SK-N-SH treated with all-trans-retinoic acid at 6 μM for 48 hours (cell line): ENCODE measurements at places on chromosomes 5 and 9.

DNA sequence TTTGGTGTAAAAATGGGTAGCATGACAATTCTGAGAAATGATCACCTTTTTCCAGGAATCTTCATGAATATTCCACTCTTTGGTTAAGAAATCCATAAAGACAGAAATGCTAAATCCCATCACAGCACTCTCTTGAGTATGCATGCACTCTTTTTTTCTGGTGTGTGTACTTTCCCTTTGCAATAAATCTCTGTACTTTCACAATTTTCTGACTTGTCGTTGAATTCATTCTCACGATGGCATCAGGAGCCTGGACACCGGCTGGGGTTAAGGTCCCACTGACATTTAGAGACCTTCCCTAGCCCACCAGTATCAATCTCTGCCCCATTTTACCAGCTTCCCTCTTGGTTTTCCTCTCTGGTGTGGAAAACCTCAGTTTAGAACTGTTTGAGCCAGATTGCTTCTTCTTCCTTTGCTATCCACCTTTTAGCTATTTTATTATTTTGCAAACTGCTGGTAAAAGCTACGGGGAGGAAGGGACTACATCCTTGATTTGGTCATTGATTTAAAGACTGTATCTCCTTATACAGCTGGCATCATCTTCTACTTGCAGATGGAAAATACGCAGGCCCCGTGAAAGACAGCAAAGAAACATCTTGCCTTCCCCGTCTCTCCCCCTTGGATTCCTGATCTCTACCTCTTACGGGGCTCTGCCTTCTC is 59.9 kb upstream of the ZFR start:
- ATAC-seq, result peak; percentile 27

- ATAC-seq, result no peak
Measured at GRCh38 chr5:87282269-87282668, 14.6 kb downstream of the RASA1 start.

DNA sequence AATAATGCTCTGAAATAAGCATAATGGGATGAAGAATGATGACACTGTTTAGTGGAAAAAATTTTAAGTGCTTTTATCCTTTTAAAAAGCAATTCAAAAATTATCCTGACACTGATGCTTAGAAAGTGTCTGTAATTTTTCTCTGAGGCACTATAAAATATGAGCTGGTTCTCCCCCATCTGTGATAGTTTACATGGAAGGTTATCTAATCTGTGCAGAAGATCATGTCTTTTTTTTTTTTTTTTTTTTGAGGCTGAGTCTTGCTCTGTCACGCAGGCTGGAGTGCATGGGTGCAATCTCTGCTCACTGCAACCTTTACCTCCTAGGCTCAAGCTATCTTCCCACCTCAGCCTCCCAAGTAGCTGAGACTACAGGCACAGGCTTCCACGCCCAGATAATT is 15.2 kb upstream of the TAF11L2 start:
- ATAC-seq, result no peak

DNA sequence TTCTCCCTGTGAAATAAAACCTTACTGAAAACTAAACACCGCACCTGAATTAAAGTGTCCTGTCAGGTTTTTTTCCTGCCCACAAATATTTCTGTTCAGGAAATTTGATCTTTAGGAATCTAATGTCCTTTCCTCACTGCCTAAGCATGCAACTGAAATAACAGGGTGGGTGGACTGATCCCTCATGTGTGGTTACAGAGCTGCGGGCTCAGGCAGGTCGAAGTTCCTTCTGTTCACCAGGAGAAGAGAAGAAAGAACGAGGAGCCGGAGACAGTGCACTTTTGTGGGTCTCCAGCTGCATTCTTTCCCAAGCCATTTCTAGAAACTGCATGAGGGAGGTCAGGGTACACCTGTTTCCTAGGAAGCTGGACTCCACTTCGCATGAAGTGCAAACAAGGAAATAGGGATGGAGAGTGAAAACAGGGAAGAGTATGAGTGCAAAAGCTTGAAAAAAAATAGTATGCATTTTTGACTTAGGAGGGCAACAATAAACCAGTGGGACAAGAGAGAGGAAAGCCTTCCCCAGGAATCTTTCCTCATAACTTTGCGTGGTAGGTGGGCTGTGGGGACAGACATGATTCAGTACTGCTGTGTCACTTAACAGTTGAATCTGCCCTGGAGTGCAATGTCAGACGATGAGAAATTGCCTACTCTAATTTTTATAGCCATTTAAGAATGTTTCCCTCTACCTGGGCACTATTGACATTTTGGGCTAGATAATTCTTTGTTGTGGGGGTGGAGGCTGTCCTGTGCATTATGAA is 60.3 kb downstream of the GCNT1 start:
- ATAC-seq, result no peak

DNA sequence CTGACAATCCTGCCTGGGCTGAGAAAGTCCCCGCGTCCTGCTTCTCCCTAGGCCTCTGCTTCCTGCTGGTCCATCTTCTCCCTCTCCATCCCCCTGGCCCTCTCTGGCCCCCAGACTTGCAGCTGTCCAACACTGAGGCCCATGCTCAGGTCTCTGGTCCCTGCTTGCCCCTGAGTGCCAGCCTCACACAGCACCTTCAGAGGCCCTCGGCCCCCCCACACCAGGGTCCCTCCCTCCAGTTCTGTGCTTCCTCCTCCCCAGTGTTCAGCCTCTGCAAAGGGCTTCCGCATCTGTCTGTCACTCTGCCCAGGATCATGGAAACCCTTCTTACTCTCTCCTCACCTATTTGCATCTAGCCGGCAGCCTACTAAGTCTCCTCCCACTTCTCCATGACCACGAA is 62.4 kb upstream of the CTSL start:
- no peak for ATAC-seq

DNA sequence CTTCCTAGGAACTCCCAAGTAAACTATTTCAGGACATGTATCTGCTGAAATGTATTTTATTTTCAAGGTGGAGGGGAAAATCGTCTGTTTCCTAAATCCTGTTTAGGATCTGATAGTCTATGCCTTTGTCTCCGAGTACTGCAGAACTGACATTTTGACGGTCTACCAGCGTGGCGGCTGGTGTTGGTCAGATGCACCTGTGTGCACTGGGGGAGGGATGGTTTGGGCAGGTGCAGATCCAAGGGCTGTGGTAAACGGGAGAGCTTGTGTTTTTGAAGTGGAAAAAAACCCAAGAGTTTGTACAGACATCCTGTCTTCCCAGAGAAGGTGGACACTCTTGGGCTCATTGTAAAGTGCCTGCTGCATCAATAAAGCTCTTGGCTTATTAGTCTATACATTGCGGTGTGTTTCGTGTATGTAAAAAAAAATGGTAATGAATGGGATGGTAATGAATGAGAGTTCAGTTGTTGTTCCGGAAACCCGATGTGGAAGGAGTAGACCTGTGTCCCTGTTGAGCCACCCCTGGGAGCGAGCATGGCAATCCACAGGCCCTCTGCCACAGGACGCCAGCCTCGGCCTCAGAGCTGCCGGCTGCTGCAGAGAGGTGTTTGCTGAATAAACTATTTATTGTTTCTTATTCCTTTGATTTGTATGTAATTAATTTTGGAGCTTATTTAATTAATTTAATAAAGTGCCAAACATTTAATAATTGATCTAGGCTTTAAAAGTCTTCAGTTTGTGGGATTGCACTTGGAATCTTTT is 15.3 kb downstream of the ARPC5L start:
- ATAC-seq, result no peak

DNA sequence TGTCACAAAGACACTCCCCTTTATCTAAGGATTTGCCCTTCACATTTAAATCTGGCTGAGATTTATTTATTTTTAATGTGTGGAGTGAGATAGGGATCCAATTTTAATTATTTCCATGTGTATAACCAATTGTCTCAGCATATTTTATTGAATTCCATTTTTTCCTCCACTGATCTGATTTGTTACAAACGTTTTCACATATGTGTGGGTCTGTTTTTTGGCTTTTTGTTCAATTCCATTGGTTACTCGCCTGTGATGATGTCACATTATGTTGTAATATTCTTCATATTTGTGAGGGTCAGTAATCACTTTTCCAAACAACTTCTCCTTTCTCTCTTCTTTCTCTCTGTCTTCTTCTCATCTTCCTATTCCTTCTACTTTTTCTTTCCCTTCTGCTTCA is 278.3 kb upstream of the RFX3 start:
- ATAC-seq, result no peak

DNA sequence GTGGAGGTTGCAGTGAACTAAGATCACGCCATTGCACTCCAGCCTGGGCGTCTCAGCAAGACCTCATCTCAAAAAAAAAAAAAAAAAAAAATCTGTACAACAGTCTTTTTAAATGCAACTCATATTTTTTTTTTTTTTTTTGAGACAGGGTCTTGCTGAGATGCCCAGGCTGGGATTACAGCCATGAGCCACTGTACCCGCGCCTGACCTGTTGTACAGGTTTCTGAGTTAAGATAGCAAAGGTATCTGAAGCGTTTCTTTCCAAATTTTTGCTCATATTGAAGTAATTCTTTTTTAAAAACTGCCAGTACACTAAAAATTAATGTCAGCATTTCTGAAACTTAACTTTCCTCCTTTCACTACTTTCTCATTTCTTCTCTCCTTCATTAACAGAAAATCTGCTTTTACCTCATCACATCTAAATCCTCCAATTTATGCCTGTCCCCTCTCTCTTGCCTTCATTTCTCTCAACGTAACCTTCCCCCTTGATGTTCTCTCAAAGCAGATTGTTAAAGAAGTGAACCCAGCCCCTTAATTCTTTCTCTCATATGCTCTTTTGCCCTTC is 3.3 kb upstream of the SNX24 start:
- ATAC-seq, result no peak

GRCh38 chr9:87372356-87372851 is 125.3 kb upstream of the DAPK1 start:
- no peak for ATAC-seq

DNA sequence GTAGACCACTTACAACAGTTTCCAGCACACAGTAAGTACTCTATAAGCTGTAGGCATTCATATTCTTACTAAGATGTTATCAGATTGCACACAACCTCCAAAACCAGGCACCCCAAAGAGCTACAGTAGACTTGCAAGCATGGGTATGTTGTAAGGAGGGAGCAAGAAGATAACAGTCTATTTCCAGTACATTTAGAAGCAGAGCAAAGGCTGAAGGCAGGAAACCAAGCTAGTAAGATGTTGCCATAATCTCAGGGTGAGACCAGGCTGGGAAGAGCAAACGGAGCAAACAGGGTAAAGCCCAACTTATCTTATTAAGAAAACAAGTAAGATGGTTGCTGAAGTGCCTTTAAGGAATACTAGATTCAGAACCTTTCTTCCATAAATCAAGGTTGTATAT is 161.1 kb downstream of the GLIS3 start:
- no peak for ATAC-seq

- ATAC-seq, result no peak; the same call in 2 of the 3 replicates
Measured at GRCh38 chr5:52658246-52658645, 129.5 kb upstream of the ITGA1 start.

DNA sequence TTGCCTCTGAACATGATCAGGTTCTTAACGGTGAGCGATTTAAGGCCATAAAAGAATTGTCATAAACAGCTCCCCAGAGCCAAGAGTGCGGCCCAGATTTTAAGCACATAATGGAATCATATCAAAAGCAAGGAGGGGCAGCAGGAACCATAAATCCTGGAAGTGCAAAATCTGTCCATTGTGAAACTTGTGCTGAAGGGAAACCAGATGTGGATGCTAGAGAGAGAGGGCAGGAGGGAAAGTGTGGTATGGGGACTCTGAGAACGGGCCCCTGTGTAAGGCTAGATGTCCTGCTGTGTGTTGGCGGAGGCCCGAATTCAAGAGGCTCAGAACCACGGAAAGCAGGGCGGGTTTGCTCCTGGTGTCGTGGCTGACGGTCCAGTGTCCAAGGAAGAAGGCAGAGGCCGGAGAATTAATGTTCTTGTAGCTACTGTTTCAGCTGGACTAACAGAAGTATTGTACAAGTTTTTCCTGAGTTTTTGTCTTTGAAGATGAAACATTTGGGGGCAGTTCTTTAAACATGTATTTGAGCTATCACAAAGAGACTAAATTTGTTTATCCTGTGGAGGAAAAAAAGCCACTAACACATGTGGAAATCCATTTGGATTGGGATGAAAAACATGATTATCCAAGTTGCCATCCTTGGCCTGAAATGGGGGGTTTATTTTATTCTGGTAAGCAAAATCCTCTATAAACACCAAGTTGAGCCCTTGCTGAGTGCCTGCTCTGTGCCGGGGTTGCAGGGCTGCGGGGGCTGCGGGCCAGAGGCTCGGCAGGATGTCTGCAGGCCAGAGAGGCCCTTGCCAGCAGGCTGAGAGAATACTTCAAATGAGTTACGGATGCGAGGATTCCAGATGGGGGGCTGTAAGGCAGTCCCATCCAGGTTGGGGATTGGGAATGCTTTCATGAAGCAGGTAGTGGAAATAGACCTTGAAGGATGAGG is 9.2 kb upstream of the CXCL14 start:
- ATAC-seq, result no peak

DNA sequence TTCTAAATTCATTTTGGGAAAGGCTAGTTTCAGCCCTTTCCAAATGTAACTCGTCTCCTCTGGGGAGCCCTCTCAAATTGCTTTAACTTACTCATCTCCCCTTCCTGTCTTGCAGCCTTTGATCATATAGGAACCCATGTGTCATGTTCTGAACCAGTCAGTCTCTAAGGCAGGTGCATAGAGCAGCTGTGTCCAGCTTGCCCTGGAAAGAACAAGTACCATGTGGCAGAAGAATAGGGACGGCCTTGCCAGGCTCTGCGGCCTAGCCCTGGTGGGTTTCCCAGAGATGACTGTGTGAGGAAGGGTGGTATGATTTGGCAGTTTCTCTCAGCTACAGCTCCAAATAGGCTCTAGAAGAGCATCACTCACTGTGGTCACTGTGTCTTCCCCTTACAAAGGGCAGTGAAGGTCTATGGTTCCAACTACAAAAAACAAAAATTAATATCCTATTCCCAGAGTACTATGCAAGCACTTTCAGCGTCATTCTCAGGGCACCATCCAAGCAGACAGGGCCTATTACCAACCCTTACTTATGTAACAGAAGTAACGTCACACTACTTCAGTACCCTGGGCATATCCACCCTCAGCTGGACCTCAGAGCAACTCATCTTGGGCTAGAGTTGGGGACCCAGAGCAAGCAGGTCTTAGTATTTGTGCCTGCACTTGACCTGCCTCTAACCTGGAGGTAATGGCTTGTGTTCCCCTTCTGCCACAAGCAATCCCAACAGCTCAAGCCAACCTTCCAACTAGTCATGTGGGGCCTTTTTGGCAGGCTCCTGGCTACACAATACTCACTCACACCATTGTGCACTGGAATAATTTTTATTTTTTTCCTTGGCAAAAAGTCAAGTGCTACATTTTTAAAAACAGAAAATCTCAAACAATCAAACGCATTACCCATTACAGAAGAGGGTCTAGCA is 37.2 kb upstream of the UBAP2 start:
- no peak for ATAC-seq

GRCh38 chr5:73896097-73896496 is 270.1 kb downstream of the ARHGEF28 start:
- ATAC-seq, result no peak

- ATAC-seq, result no peak
Measured at GRCh38 chr5:21237461-21237860, 1249.5 kb upstream of the CDH18 start.

DNA sequence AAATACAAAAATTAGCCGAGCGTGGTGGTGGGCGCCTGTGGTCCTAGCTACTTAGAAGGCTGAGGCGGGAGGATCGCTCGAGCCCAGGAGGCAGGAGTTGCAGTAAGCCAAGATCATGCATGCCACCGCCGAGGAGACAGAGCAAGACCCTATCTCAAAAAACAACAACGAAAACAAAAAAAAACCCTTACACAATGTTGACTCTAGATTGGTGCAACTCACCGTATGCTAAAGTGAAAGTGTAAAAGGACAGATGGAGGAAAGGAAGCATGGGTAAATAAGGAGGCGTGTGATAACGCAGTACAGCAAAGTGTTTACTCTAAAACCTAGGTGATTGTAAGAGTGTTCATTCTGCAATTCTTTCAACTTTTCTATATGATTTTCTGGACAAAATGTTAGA is 15.9 kb upstream of the RUFY1 start:
- ATAC-seq, result no peak

- no peak; the same call in 2 of the 3 replicates for ATAC-seq
Measured at GRCh38 chr5:149387081-149387631, 8.1 kb upstream of the IL17B start.
